Activated naive CD4-positive, alpha-beta T cell treated with anti-CD3 and anti-CD28 coated beads, Interleukin-2, amount 10 ng/mL, durations not matched to agents 7 days and 5 days (primary cell): ENCODE measurements at places on chromosomes 7 and 10.

DNA sequence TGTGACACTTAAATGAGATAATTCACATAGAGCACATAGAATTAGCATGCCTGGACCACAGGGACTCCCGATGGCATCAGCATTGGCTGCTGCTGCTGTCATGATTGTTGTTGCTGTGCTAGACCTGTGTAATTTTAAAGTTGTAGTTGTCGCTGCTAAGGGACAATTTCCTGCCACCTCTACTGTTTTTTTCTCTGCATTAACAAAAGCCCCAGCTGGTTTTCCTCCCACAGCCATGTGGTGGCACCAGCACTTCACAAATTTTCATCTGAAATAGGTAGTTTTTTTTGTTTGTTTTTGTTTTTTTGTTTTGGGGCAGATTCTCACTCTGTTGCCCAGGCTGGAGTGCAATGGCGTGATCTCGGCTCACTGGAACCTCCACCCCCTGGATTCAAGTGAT, 25.4 kb upstream of the PRXL2A start:
- H3K4me3 ChIP-seq, result no peak overlapping the region
- H3K36me3 ChIP-seq, result no peaks in the 10 kb centered on the region
- H3K4me1 ChIP-seq, result peaks cover 18% of the 10 kb centered on the region
- peak; percentile 71 for DNase-seq
- H3K27me3 ChIP-seq, result peaks cover 5% of the 10 kb centered on the region

DNA sequence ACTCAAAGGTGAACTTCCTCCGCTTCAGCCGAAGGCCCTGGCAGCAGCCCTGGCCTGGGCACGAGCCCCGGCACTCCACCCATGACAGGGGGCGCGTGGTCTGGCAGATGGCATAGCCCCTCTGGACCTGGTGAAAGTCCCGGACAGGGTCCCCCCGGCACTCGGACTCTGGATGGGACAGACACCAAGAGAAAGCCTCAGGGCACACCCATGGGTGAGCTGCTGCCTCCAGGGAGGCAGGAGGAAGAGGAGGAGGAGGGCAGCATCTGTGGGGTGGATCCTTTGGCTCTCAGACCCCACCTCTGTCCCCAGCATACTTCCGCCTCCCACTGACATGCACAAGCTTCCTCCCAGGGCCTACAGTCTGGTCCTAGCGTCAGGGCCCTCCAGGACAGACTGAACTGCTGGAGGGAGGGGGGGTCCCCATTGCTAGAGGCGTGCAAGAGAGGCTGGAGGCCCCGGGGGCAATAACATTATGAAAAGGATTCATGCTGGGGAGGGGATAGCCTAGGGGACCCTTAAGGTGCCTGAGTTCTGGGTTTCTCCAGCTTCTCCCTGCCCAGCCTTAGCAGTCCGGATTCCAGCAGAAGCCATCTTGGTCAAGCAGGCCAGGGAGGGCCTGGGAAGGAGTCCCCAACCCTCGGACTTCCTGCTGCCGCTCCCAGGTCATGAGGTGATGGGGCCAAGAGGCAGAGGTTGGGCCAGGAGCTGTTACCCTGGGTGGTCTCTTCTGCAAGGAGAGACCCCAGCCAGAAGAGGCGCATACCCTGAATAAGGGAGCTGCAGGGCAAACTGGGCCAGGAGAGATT, 169.3 kb downstream of the LCOR start:
- no peak overlapping the region for H3K4me3 ChIP-seq
- H3K27ac ChIP-seq, result no peak overlapping the region
- H3K27me3 ChIP-seq, result no peaks in the 10 kb centered on the region
- DNase-seq, result no peak
- H3K36me3 ChIP-seq, result no peaks in the 10 kb centered on the region
- no peaks in the 10 kb centered on the region for H3K4me1 ChIP-seq

GRCh38 chr10:4649886-4650508, 176.0 kb upstream of the AKR1E2 start:
- no peaks in the 10 kb centered on the region for H3K27me3 ChIP-seq
- H3K4me1 ChIP-seq, result peaks cover 22% of the 10 kb centered on the region
- no peak overlapping the region for H3K4me3 ChIP-seq
- H3K27ac ChIP-seq, result no peak overlapping the region
- no peaks in the 10 kb centered on the region for H3K36me3 ChIP-seq

- H3K27me3 ChIP-seq, result peaks cover 5% of the 10 kb centered on the region
- no peak for DNase-seq
- no peaks in the 10 kb centered on the region for H3K36me3 ChIP-seq
- H3K27ac ChIP-seq, result no peak overlapping the region
- no peaks in the 10 kb centered on the region for H3K4me1 ChIP-seq
These were observed 22.8 kb downstream of the SORBS1 start for GRCh38 chr10:95538412-95538811.

- H3K36me3 ChIP-seq, result peaks cover 2% of the 10 kb centered on the region
- DNase-seq, result no peak
- peaks cover 31% of the 10 kb centered on the region for H3K4me1 ChIP-seq
- H3K27me3 ChIP-seq, result peaks cover 23% of the 10 kb centered on the region
These were observed 147.2 kb downstream of the DNAJB6 start for GRCh38 chr7:157483971-157484410.

- H3K4me1 ChIP-seq, result no peaks in the 10 kb centered on the region
- peaks cover 53% of the 10 kb centered on the region for H3K27me3 ChIP-seq
These were observed 10.6 kb downstream of the CRTAC1 start for GRCh38 chr10:98019784-98020183.

DNA sequence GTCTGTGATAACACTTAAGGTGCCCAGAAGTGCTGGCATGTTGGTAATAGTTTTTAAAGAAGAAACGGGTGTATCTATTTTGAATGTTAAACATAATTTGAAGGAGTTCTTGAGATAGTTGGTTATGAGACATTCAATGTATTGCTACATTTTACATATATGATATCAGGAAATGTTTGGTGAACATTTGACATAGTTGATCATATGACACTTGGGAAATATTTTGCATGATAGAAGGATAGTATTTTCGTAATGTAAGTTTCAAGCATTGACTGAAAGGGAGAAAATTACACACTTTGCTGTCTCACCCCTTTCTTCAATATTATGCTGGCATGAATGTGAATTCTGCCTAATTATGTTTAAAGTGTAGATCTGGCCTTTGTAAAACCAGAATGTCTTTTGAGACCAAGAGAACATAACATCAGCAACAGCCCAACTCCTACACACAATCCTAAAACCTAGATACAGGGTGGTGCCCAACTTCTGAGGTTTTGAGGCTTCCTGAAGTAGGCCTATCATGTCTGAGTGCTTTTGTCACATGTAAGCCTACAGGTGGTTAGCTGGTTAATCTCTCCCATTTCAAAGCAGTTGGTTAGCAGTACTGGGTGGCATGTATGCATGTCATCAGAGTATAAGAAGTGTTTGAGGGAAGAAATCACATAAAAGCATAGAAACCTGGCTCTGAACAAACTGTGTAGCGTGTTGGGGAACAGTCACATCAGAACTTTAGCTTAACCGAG, 2.1 kb downstream of the ADD3 start:
- peak overlapping the region; percentile 96 for H3K27ac ChIP-seq
- DNase-seq, result peak; percentile 72
- H3K27me3 ChIP-seq, result no peaks in the 10 kb centered on the region
- H3K4me3 ChIP-seq, result peak overlapping the region; percentile 100
- peaks cover 51% of the 10 kb centered on the region for H3K4me1 ChIP-seq
- H3K36me3 ChIP-seq, result peaks cover 31% of the 10 kb centered on the region

GRCh38 chr10:68202960-68203353, 29.0 kb downstream of the ATOH7 start:
- no peaks in the 10 kb centered on the region for H3K4me1 ChIP-seq
- H3K36me3 ChIP-seq, result no peaks in the 10 kb centered on the region
- DNase-seq, result no peak
- H3K27ac ChIP-seq, result no peak overlapping the region
- no peak overlapping the region for H3K4me3 ChIP-seq
- H3K27me3 ChIP-seq, result peaks cover 19% of the 10 kb centered on the region
